ENCODE measurements at places on chromosomes 16 and 17.

- no peak for DNase-seq
Measured at GRCh38 chr16:4800290-4801041, 2.0 kb downstream of the ROGDI start.

- no peak for DNase-seq
Measured at GRCh38 chr17:37884516-37884915, 39.7 kb upstream of the TBC1D3K start.

DNA sequence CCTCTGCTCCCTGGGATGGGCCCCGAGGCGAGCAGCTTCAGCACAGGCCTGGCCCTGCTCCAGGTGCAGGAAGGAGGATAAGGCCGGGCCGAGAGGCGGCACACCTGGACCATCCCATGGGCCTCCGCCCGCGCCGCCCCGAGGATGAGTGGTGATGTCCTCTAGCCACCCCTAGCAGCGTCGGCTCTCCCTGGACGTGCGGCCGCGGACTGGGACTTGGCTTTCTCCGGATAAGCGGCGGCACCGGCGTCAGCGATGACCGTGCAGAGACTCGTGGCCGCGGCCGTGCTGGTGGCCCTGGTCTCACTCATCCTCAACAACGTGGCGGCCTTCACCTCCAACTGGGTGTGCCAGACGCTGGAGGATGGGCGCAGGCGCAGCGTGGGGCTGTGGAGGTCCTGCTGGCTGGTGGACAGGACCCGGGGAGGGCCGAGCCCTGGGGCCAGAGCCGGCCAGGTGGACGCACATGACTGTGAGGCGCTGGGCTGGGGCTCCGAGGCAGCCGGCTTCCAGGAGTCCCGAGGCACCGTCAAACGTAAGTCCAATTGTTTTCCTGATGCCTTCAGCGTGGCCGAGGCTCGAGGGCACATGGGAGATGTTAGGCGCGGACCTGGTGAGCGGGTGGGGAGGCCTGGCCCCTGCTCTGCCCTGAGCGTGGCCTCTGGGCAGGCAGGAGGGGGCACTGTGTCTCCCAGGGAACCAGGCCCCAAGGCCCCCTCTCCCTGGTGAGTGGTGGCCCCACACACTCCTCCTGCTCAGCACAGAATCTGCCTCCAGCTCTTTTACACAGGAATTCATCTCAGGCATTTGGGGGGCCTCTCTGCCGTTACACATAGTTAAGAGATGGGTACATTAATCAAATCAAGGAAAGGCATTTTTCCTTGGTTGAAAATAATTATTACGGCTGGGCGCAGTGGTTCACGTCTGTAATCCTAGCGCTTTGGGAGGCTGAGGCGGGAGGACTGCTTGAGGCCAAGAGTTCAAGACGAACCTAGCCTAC lies 855 bp downstream of the TMEM204 start:
- DNase-seq, result no peak

DNA sequence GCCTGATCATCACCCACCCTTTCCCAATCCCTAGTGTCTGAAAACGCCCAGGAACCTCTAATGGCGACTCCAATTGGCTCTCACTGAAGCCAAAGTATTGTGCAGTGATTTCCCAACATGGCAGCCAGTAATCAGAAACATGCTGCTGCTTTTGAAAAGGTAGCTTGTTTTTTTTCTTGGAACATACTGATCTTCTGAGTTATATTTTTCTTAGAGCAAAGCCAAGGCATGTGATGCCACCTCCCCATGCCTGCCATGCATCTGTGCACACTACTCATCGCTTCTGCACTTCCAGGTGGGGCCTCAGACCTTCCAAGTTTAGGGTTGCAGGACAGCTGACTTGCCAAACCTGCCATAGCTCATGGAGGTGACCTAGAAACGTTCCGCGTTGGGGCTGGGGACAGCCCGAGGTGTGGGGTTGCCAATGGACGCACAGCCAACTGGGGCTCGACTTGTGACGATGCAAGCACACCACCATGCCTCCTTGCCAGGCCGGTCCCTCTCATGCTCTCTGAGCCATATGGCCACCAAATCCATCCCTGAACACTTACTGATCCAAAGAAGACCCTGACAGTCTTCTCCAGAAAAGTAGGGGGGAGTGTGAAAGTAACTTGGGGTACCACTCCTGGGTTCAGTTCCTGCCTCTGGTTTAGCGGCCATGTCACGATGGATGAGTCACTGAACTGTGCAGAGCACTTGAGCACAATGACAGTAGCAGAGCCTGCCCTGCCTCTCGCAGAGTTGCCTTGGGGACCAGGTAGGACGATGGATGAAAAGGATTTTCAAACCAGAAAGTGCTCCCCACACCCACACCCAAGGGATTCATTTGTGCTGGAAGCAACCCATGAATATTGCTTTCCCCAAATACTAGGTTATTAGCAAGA lies 155.7 kb downstream of the CCDC182 start:
- no peak for DNase-seq

DNA sequence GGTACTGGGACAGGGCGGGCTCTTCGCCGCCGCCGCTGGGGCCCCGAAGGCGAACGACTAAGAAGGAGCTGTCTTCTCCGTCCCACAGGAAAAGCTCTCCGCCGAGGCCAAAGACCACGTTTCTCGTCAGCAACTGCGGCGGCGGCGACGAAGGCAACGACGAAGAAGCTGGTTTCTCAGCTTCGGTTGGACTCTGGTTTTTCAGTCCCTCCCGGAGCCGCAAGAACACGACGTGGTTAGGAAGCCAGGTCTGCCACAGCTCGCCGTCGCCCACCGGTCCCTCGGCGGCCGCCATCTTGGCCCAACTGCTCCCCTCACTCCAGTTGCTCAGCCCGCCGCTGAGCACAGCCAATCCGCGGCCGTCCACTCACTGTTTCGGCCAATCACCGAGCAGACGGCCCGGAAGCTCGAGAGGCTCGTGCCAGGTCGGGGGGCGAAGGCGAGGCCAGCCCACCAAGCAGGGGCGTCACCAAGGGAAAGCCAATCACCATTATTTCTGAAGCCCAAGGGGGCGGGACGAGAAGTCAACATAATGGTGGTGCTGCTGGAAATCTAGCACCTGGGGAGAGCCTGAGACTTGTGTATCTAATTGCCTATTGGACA lies at the start of gene NUP88:
Gene NUP88 (minus strand): TSS at position 307 of the 603 bp plus-strand sequence. CDS start 12 bp downstream, at position 295.
- peak; percentile 86 for DNase-seq

DNA sequence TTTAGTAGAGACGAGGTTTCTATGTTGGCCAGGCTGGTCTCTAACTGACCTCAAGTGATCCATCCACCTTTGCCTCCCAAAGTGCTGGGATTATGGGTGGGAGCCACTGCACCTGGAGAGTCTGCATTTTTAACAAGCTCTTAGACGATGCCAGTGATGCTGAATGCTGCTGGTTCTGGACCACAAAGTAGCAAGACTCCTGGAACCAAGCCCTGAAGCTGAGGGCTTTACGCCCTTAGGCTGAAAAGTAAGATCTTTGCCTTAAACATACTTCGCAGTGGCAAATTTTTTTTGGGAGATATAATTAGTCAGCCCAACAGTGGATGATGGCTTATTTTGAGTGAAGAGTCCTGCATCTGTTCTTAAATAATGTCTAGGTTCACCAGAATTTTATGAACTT lies 14.0 kb downstream of the METTL9 start:
- no peak for DNase-seq

- DNase-seq, result no peak
Measured at GRCh38 chr16:81715358-81716196, 63.5 kb upstream of the PLCG2 start.

DNA sequence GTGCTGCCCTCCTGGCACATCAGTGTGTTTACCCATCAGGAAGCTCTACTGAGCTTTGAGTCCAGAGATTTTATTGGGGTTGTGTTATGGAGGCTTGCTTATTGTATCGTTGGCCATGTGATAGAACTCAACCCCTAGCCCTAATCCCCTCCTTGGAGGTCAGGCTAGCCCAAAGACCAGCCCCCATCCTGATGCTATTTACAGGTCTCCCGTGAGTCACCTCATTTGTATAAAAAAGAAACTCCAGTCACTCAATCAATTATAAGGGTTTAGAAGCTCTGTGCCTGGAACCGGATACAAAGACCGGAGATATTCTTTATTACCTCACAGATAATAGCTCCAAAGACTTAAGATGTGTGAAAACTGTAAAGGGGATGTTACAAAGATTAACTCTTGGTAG lies 405.9 kb downstream of the CNTNAP4 start:
- DNase-seq, result no peak

- DNase-seq, result peak; percentile 62
Measured at GRCh38 chr17:17694169-17695081, 13.2 kb downstream of the RAI1 start.

DNA sequence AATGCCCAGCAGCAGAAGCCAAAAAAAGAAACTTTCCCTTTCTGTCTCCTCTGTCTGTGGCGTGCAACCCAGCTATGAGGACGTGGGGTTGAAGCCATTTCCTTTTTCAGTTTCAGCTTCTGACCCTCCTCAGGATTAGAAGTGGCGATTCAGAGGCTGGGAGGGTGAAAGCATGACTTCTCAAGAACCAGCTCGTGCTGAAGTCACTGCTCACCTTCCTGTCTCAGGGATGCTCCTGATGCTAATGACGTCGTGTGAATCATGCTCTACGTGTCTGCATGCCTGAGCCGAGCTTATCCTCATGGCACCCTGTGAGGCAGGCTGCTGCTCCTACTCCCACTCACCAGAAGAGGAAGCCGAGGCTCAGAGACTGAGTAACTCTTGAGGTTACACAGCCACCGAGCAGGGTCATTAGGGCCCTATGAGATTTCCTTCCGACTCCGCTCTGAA lies 5.7 kb upstream of the LPO start:
- DNase-seq, result no peak

DNA sequence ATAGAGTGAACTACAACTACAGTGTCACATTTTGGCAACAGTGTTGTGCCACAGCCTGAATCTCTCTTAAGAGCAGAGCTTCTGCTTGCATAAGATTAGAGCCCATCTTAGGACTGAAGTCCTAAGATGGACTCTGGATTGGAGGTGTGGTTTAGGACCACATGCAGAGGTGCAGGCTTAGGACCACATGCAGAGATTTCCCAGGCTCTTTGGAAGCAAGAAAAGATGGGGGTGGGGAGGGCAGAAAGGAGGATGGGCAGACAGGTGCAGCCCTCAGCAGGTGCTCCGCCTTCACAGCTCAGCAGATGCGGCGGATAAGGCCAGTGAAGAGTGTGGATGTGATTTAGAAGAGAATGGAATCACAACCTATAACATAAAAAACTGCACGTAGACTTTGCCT lies 128.7 kb downstream of the TANGO6 start:
- no peak for DNase-seq

GRCh38 chr16:2514333-2515179 lies 804 bp downstream of the ATP6V0C start:
- DNase-seq, result no peak

GRCh38 chr17:29407856-29408255 lies 17.7 kb downstream of the TAOK1 start:
- DNase-seq, result no peak

DNA sequence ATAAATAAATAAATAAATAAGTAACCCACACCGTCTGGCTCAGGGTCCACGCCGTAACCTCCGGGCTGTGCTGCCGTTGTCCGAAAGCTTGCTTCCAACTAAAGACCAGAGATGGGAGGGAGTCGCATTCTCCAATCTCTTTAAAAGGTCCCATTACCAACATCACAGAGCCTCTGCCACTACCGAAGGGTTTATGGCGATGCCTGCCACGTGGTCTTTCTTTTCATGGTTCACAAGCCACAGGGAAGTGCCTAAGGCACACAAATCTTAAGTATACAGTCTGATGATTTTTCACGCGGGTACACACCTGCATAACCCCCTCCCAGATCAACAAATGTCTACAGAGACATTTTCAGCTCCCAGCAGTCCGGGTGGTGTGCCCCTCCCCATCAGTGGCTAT lies 1.4 kb downstream of the COTL1 start:
- DNase-seq, result no peak

DNA sequence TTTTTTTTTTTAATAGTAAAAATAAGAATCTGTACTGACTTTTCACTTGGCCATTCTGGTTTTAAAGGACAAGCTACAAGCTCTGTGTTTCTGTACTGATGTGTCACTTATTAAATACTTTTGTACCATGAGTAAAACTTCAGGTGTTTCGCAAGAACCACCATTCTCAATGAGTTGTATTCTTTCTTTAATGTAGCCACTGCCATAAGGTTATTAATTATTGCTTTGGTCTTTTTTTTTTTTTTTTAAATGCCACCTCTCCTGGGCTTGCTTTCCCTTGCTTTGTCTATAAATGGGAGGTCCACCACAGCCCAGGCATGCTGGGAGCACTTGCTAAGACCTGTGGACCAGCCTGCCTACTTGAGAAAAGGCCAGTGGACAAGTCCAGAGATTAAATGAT lies 8.4 kb downstream of the ARL2BP start:
- DNase-seq, result no peak

DNA sequence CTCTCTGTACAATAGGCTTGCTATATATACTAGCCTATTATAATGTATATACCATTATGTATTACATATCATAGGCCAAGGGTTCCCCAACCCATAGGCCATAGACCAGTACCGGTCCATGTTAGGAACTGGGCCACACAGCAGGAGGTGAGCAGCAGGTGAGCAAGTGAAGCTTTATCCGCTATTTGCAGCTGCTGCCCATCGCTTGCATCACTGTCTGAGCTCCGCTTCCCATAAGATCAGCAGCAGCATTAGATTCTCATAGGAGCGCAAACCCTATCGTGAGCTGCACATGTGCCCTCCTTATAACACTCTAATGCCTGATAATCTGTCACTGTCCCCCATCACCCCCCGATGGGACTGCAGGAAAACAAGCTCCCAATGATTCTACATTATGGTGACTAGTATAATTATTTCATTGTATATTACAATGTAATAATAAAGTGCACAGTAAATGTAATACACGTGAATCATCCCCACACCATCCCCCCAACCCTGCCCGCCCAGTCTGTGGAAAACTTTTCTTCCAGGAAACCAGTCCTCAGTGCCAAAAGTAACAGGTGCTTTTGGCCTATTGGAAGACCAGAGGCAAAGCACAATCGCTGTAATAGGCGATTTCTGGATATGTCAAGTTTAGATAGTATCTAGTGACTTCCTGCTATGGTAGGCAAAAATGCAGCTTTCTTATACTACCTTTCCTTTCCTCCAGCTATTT lies 84.1 kb downstream of the MYH11 start:
- no peak for DNase-seq

GRCh38 chr16:49075709-49076108 lies 205.9 kb downstream of the CBLN1 start:
- DNase-seq, result no peak

DNA sequence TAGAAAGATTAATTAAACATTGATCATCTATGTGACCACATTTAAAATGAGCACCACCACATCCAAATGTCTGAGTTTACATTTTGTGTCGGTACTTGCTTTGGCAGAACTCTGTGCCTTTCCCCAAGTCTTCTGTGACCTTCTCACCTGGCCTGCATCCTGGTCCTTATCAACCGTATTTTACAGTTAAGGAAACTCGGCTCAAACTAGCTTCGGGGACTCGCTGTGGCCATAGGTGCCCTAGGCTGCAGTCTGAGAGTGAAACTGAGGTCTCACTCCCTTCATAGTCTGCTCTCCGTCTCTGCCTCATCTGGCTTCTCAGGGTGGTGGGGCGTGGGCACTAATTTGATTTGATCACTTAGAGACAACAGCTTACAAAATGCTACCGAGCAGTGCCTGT lies 555.5 kb downstream of the WWOX start:
- no peak for DNase-seq

GRCh38 chr16:83935005-83935857 lies 17.8 kb upstream of the OSGIN1 start:
- no peak for DNase-seq

Data from T-helper 2 cell (primary cell).